GM10248 (cell line): ENCODE measurements at places on chromosomes 5 and 9.

- no peak for DNase-seq
Measured at GRCh38 chr9:83535736-83536135, 2.5 kb downstream of the FRMD3 start.

DNA sequence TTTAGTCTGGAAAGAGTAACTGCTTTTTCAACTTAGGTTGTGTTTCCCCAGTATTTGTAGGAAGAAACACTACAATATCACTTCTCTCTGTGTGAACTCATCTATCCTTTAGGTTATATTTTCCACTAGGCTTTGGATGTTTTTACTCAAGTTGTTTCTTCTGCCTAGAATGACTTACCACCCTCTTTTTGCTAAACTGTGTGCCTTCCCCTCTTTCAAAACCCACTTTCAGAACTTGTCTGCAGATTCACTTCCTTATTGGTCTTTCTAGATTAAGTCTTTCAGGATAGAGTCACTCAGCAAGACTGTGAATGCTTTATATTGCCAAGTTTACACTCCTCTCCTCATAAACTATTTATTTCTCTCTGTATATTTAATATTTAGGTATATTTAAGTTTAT lies 14.2 kb upstream of the CAST start:
- no peak for DNase-seq

DNA sequence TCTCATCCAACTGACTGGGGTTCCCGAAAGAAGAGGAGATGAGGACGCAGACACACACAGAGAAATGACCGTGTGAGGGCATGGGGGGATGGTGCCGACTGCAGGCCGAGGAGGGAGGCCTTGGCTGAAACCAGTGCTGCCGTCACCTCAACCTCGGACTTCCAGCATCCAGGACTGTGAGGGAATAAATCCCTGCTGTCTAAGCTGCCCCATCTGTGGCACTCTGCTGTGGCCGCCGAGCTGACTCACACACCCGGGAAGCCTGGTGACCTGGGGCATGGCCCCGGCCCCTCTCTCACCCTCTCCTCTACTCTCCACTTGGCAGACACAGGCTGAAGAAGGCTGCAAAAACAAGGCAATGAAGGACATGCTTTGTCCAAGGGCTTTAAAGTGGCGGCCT lies 4.4 kb upstream of the COL5A1 start:
- no peak for DNase-seq

- no peak for DNase-seq
Measured at GRCh38 chr5:105639511-105639910, 2031.2 kb downstream of the EFNA5 start.

GRCh38 chr5:141814064-141814964 lies 63.9 kb downstream of the PCDH1 start:
- DNase-seq: peak; percentile 76

- no peak for DNase-seq
Measured at GRCh38 chr5:145587710-145588109, 247.4 kb downstream of the PRELID2 start.

GRCh38 chr5:127854520-127854919 lies 151.3 kb downstream of the CCDC192 start:
- DNase-seq: no peak

GRCh38 chr9:74771262-74771585 lies 116.5 kb downstream of the TRPM6 start:
- no peak for DNase-seq

GRCh38 chr9:89122949-89123348 lies 55.7 kb downstream of the SHC3 start:
- no peak for DNase-seq

- no peak for DNase-seq
Measured at GRCh38 chr5:5353681-5354080, 68.8 kb upstream of the ICE1 start.

- DNase-seq: no peak
Measured at GRCh38 chr5:150454492-150455229, 5.1 kb upstream of the RPS14 start.

- no peak for DNase-seq
Measured at GRCh38 chr5:135880801-135881200, 14.8 kb downstream of the IL9 start.

GRCh38 chr5:37791321-37791720 lies 48.5 kb downstream of the GDNF start:
- DNase-seq: no peak

DNA sequence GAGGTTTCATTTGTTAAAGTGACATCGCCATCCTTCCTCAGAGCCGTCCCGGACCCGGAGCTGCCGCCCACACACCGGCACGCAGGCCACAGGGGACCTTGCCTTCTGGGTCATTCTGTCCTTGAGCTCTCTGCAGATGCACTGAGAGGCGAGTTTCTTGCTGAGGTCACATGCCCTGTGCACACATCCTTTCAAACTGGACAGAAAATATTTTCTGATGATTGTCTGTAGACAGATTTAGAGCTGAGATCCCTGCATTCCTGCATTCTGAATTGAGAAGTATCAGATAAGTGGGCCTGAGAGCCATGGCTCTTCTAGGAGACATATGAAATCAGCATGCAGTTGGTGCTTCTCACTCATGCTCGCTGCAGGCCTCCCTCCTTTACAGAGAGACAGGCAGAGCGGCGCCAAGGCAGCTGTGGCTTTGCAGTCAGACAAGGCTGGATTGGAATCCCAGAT lies 25.4 kb downstream of the BOD1 start:
- DNase-seq: no peak

- DNase-seq: no peak
Measured at GRCh38 chr5:57540823-57541222, 58.2 kb upstream of the ACTBL2 start.

DNA sequence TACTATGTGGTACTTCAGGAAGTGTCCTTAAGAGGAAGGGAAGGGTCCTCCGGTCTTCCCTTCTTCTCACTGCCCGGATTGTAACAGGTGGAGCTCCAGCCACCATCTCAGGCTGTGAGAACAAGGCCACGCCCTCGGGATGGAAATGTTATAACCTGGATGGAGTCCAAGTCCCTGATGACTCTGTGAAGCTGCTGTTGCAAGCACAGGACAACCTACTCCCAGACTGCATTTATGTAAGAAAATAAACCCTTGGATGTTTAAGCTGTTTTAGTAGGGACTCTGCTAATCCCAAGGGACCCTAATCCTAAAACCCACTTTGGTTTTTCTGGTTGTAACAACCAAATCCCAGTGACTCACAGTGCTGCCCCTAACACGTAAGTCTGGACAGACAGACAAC lies 221.6 kb downstream of the ACTL7B start:
- no peak for DNase-seq

- no peak for DNase-seq
Measured at GRCh38 chr9:32877103-32877502, 93.8 kb downstream of the TMEM215 start.
